Activated T-cell treated with anti-CD3 and anti-CD28 coated beads for 24 hours (primary cell): ENCODE measurements at places on chromosomes 6 and 20.

DNA sequence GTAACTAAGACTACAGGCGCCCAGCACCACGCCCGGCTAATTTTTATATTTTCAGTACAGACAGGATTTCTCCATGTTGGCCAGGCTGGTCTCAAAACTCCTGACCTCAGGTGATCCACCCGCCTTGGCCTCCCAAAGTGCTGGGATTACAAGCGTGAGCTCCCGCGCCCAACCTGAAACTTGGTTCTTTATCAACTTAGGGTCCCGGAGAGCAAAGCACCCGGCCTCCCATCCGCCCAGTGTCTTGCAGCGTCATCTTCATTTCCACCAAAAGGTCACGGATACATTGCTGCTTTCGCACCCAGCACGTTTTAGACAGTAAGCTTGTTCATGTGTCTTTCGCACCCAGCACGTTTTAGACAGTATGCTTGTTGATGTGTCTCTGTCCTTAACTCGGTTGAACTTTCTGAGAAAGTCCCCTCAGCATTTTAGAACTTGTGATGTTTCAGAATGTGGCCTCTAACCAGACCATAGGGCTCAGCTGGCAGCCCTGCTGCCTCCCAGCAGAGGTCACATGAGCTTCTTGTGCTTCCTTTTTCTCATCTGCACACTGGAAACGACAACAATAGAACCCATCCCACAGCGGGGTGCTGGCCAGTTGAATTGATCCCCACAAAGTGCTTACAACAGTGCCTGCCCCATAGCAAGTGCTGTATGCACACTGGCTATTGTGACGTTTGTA, 48.8 kb downstream of the PRR18 start:
- no peak for DNase-seq

DNA sequence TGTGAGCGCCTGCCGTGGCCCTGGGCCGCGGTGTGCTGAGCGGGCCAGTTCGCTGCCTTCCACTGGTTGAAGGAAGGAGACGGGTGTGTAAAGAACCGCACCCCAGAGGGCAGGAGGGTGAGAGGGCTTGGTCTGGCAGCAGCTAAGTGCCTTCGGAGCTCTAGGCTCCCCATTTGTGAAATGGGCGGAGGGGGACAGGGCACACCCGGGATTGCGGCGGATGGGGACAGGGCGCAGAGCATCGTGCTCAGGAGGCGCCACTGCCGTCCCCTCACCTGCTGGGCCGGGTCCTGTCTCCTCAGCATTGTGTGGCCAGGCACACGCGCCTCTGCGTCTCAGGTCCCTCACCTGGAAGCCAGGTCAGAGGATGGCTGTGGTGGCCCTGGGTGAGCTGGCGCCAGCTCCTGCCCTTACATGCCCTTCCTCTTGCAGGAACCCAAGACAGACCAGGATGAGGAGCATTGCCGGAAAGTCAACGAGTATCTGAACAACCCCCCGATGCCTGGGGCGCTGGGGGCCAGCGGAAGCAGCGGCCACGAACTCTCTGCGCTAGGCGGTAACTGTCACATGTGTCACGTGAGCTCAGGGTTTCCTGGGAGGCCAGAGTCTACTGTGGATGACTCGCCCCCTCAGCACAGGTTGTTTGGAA, 3.1 kb downstream of the ADRM1 start:
- no peak for DNase-seq

DNA sequence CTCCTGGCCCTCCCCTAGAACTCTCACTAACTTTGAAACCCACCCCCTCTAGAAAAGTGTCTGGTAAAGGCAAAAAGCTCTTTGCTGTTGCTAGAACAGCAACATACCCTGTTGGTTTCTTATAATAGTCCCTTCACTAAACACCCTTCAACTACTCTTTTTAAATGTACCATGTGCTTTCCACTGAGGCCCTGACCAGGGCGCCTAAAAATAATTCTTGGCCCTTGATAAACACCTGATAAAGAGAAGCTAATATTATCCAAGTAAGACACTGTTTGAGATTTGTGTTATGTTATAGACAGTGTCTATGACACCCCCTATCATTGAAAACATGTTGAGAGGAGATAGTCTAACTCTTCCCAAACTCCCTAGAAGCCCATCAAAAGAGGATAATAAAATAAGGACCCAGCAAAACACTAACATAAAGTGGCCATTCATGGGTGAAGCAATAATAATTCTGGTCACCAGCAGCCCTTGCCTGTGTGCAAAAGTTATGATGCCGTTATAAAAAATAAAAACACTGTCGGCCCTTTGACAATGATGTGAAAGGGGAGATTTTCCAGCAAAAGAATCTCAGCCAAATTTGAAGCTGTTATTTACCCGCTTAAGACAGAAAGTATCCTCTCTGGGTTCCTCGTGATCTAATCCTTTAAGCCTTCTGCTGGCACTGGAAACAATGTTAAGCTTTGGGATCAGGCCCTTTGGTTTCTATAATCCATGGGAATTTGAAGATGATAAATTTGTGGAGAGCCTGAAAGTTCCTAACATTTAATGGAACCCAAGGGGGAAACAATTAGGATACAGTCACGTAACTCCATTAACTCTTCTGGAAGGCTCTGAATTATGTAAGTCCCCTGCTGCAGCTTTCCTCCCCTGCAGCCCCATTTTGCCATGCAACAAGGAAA, 122.6 kb upstream of the PLCB4 start:
- no peak for DNase-seq

- DNase-seq = peak; percentile 51
These were observed 57.7 kb downstream of the PPP1R16B start for GRCh38 chr20:38863024-38863851.

GRCh38 chr6:158737710-158738615, 81.2 kb downstream of the EZR start:
- DNase-seq = no peak

- DNase-seq = no peak
These were observed 5.0 kb upstream of the KCNK16 start for GRCh38 chr6:39327507-39327906.
